ENCODE measurements at places on chromosomes 12 and 14. TPM values are rescaled to one million over a fixed set of nuclear protein-coding genes. Genes with fewer than 3 reads are reported as not detected.

DNA sequence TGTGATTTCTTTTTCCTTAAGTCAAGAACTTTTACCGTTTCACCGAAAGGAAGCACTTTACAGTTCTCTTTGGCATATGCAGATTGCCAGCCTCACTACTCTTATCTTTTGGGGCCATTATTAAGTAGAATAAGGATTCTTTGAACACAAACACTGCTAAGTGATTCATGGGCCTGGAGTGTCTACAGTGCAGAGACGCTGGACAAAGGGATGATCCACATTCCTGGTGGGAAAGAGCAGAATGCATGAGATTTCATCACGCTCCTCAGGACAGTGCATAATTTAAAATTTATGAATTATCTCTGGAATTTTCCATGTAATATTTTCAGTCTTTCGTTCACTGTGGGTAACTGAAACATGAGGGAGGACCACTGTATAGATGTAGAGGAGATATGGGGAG lies 90.2 kb downstream of the TTLL5 start:
- no peak overlapping the region for H3K27ac ChIP-seq
- DNase-seq: no peak
- H3K4me1 ChIP-seq: peaks cover 5% of the 10 kb centered on the region
- H3K27me3 ChIP-seq: no peaks in the 10 kb centered on the region
- H3K36me3 ChIP-seq: no peaks in the 10 kb centered on the region

DNA sequence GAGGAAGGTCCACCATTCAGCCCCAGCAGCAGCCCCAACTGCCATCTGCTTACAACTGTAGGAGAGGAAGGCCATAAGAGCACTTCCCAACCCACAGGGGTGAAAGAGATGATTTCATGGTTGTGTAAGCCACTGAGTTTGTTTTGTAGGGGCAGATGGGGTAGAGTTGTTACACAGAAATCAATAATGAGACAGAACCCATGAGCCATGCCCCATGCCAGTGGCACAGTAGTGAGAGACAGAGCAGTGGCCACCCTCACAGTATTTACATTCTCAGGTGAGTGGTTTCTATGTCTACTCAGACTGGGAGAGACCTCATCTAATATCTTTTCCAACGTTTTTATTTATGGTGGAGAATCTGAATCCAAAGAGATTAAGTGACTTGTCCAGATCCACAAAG lies 68.6 kb downstream of the NUAK1 start:
- H3K27me3 ChIP-seq: no peaks in the 10 kb centered on the region
- no peak for DNase-seq

KLRB1 gene
- 0.35 TPM for total RNA-seq

DNA sequence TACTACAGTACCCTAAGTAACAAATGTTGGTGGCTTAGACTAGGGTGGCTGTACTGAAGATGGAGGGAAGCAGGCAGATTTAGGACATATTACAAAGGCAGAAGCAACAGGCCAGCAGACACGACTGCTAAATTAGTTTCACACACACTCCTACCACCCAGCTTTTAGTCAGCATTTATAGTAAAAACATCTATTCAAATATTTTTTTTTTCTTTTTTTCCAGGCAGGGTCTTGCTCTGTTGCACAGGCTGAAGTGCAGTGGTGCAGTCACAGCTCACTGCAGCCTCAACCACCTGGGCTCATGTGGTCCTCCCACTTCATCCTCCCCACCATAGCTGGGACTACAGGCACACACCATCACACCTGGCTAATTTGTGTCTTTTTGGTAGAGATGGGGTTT lies 72.9 kb downstream of the CDK17 start:
- no peaks in the 10 kb centered on the region for H3K4me1 ChIP-seq
- H3K27ac ChIP-seq: no peak overlapping the region
- DNase-seq: no peak
- H3K4me3 ChIP-seq: no peak overlapping the region
- no peaks in the 10 kb centered on the region for H3K27me3 ChIP-seq

C3AR1 gene
- 10.1 TPM for total RNA-seq

FITM1 gene
- total RNA-seq: not detected

GYS2 gene
- not detected for total RNA-seq

DNA sequence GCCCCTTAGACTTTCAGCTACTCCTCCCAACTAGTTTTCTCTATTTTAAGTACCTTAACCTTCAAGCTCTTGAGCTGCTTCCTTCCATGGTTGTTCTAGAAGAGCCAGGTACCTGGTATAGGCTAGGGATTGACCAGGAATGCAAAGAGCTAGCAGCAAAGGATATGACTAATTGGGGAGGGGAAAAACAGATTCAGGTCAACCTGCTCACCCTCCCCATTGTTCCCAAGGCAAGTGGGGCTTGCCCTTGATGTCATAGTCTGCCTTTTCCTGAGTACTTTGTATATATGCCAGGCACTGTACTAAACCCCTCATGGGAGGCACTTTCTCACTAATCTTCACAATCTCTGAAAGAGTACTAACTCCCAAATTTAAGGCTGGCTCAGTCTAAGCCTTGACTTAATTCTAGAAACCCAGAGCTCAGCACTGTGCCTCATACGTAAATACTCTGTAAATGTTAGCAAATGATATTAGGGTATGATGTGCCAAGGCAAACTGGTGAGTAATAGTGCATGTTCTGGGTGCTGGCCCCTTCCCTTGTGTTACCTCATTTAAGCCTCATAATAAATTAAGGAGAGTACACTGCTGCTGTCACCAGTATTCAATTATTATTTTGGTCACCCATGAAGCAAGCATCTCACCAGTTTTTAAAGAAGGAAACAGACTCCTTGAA lies 42.2 kb downstream of the SUDS3 start:
- no peaks in the 10 kb centered on the region for H3K36me3 ChIP-seq
- no peak for DNase-seq
- no peaks in the 10 kb centered on the region for H3K4me1 ChIP-seq
- no peaks in the 10 kb centered on the region for H3K27me3 ChIP-seq

IRAK4 gene
- total RNA-seq: 12.9 TPM

DNA sequence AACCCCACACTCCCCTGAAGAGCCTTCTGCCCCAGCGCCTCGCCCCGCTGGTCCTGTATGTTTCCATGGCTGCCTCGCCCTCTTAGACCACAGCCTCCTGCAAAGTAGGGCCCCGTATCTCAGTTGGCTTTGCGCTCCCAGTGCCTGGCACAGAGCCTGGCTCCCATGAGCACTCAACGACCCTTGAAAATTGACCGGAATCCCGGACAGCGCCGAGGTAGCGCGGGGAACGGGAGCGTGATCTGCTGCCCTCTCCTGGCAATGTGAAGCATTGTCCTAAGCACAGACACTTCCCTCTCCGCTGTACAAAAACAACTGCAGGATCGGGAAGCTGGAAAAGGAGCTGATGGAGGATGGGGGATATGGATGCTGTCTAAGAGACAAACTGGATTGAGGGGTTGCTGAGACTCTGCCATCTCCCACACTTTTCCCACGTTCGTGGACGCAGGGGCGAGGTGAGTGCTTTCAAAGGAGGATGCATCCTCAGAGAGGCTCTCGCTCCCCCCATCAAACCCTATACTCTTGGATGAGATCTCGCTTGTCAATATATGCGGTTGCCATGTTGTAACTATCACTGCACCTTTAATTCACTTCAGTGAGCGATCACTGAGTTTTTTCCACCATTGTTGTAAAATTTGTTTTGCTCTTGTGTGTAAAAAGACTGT lies 10.7 kb upstream of the FKBP4 start:
- DNase-seq: peak; percentile 76
- no peaks in the 10 kb centered on the region for H3K36me3 ChIP-seq
- H3K27ac ChIP-seq: no peak overlapping the region
- H3K4me1 ChIP-seq: no peaks in the 10 kb centered on the region
- no peaks in the 10 kb centered on the region for H3K27me3 ChIP-seq
- no peak overlapping the region for H3K4me3 ChIP-seq

- H3K4me3 ChIP-seq: no peak overlapping the region
- H3K27ac ChIP-seq: no peak overlapping the region
- H3K36me3 ChIP-seq: no peaks in the 10 kb centered on the region
- no peaks in the 10 kb centered on the region for H3K4me1 ChIP-seq
Observed at GRCh38 chr12:4216187-4216927, 57.2 kb upstream of the CCND2 start.

- peak overlapping the region; percentile 43 for H3K4me3 ChIP-seq
- DNase-seq: no peak
- H3K27ac ChIP-seq: no peak overlapping the region
- H3K4me1 ChIP-seq: peaks cover 16% of the 10 kb centered on the region
Observed at GRCh38 chr12:4270016-4270830, 3.3 kb upstream of the CCND2 start.

NXPH4 gene
- not detected for total RNA-seq

DNA sequence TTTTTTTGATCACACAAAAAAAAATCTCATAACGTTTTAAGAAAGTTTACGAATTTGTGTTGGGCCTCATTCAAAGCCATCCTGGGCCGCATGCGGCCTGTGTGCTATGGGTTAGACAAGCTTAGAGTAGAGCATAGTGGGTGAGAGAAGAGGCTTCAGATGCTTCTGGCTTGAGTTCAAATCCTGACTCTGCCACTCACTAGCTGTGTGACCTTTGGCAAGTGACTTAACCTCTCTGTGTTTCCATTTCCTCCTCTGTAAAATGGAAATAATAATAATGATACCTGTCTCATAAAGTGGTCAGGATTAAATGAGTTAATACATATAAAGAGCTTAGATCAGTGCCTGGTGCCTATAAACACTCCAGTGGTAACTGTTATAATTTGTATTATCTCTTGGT lies 6.2 kb downstream of the P2RX4 start:
- H3K27me3 ChIP-seq: no peaks in the 10 kb centered on the region
- no peak overlapping the region for H3K4me3 ChIP-seq
- peaks cover 5% of the 10 kb centered on the region for H3K4me1 ChIP-seq
- no peak overlapping the region for H3K27ac ChIP-seq
- DNase-seq: no peak

EMP1 gene
- total RNA-seq: 82.0 TPM

PCED1B gene
- 9.9 TPM for total RNA-seq

GRCh38 chr14:90556012-90556477 lies 159.2 kb downstream of the CALM1 start:
- H3K4me3 ChIP-seq: no peak overlapping the region
- H3K27ac ChIP-seq: peak overlapping the region; percentile 20
- DNase-seq: no peak
- peaks cover 6% of the 10 kb centered on the region for H3K4me1 ChIP-seq
- no peaks in the 10 kb centered on the region for H3K27me3 ChIP-seq

PCNX4 gene
- total RNA-seq: 70.9 TPM

- H3K4me1 ChIP-seq: peaks cover 8% of the 10 kb centered on the region
- H3K36me3 ChIP-seq: no peaks in the 10 kb centered on the region
- DNase-seq: no peak
- H3K27me3 ChIP-seq: no peaks in the 10 kb centered on the region
- no peak overlapping the region for H3K4me3 ChIP-seq
- H3K27ac ChIP-seq: no peak overlapping the region
Observed at GRCh38 chr14:61503167-61503801, 181.9 kb downstream of the PRKCH start.

DNA sequence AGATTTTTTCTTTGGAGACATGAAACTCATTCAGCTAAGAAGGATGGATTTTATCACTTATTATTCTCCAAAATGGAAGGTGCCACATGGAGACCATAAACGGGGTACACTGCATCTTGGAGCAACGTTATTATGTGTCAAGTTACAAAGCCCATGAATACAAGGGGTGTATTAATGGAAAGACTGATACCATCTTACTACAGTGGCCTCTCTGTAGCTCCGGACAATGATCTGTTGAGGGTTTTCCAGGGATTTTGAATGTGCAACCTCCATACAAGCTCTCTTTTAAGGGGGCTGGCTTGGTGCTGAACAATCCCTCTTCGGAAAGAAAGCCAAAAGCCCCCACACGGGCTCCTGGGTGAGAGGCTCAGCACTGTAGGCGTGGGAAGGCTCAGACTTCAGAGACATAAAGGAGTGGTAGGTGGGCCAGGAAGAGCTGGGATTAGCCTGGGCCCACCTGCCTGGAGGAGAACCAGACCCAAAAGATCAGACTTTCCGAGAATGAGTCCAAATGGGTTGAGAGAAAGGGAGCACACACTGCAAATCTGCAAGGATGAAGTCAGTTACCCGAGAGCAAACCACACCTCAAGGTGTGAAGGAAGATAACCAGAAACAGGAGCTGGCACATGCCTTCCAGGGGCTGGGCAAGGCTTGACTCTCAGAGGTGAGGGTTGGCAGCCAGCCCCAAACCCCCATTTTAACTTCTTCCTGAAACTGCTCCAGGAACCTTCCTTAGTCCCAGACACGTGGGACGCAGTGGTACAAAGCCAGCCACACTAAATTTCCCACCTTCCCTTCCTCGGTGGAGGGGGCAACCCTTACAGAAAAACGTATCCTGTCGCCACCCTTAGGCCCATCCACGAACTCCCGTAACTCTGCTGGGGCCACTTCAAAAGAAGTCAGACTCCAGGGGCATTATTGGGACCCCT lies 1.5 kb downstream of the VPS37B start:
- no peak overlapping the region for H3K27ac ChIP-seq
- H3K27me3 ChIP-seq: no peaks in the 10 kb centered on the region
- no peaks in the 10 kb centered on the region for H3K36me3 ChIP-seq
- peak overlapping the region; percentile 93 for H3K4me3 ChIP-seq
- DNase-seq: no peak

- no peaks in the 10 kb centered on the region for H3K36me3 ChIP-seq
- no peak for DNase-seq
- H3K27me3 ChIP-seq: no peaks in the 10 kb centered on the region
- H3K4me3 ChIP-seq: no peak overlapping the region
Observed at GRCh38 chr14:68034896-68035295, 215.3 kb downstream of the RAD51B start.

GRCh38 chr14:53881921-53882320 lies 74.7 kb downstream of the BMP4 start:
- no peaks in the 10 kb centered on the region for H3K36me3 ChIP-seq
- DNase-seq: no peak
- H3K4me1 ChIP-seq: no peaks in the 10 kb centered on the region
- H3K4me3 ChIP-seq: no peak overlapping the region
- no peak overlapping the region for H3K27ac ChIP-seq

STRN3 gene
- 30.9 TPM for total RNA-seq

C12orf56 gene
- not detected for total RNA-seq

DNA sequence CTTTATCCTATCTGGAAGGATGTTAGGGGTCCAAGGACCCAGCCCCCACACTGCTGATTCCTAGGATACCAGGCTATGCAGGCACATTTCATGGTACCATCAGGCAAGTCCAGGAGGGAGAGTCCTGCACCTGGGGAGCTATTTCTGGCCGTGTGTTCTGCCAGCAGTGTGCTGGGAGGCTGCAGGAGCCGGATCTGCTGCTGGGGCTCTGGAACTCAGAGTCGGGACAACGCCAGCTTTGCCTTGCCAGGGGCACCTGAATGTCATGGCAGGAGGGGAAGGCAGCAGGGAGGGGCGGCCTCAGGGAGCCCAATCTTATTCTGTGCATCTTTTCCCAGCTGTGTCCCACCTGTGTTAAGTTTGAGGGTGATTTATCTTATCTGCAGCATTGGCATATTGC lies 17.8 kb downstream of the SRRM4 start:
- no peak overlapping the region for H3K27ac ChIP-seq
- no peak for DNase-seq
- H3K36me3 ChIP-seq: no peaks in the 10 kb centered on the region
- H3K4me3 ChIP-seq: no peak overlapping the region
- no peaks in the 10 kb centered on the region for H3K27me3 ChIP-seq

- no peak overlapping the region for H3K27ac ChIP-seq
- H3K4me1 ChIP-seq: peaks cover 5% of the 10 kb centered on the region
- H3K27me3 ChIP-seq: no peaks in the 10 kb centered on the region
- no peaks in the 10 kb centered on the region for H3K36me3 ChIP-seq
- no peak overlapping the region for H3K4me3 ChIP-seq
- DNase-seq: no peak
Observed at GRCh38 chr12:105854071-105854470, 284.7 kb downstream of the NUAK1 start.
